ENCODE measurements at places on chromosomes 7 and 10. TPM values are rescaled to one million over a fixed set of nuclear protein-coding genes. Genes with fewer than 3 reads are reported as not detected.

EPO gene
- not detected for total RNA-seq

PDGFA gene
- 35.6 TPM for total RNA-seq

OR2A12 gene
- total RNA-seq: not detected

HECTD2 gene
- 4.3 TPM for total RNA-seq

STRIP2 gene
- total RNA-seq: 7.9 TPM
